Cardiac muscle cell (in vitro differentiated cells and primary cell): ENCODE measurements at places on chromosomes 12 and 14. TPM values are rescaled to one million over a fixed set of nuclear protein-coding genes. Genes with fewer than 3 reads are reported as not detected.
A peak's percentile ranks its signal among the peaks of the same experiment; 100 is the strongest.

GRCh38 chr12:30135776-30136175, 352.0 kb upstream of the TMTC1 start:
- no peak for DNase-seq

DNA sequence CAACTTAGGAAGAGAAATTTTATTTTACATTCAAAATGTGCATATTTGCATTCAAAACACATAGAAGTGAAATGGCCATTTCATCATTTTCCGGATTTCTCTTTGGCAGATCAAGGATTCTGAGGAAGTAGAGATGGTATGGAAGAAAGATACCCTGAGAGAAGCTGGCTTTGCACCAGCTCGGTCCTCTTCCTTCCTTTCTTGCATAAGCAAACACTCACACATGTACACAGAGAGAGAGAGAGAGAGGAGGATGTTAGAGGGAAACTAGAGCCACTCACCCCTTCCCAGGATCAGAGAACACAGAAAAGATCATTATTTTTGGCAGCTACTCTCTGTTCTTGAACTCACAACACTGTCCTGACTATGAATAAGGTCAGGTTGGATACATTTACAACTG, 15.6 kb upstream of the PLEKHD1 start:
- no peak for DNase-seq

GRCh38 chr12:64669270-64669842, 59.1 kb downstream of the RASSF3 start:
- DNase-seq: peak; percentile 62

DNA sequence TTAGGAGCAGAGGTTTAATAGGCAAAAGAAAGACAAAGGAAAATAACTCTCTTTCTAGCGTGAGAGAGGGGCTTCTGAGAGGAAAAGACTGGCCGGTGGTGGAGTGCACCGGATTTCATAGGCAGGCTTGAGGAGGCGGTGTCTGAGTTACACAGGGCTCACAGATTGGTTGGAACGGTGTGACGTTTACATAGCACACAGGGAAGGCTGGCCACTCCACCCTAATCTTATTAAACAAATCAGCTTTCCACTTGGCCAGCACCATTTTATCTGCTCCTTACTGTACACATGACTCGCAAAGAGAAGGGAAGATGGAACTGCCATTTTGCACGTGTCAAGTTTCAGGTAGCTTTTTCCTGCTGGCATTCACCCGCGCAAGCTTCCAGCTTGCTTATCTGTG, 587.7 kb downstream of the RPL10L start:
- DNase-seq: no peak

The OR6C2 gene
- not detected in 2 replicates for polyA plus RNA-seq

The P2RX2 gene
- polyA plus RNA-seq: not detected in 2 replicates

The SELPLG gene
- polyA plus RNA-seq: 2.7 and 3.5 TPM in 2 replicates

GRCh38 chr12:7369274-7369729, 65.4 kb downstream of the ACSM4 start:
- no peak for DNase-seq

The PDE3A gene
- polyA plus RNA-seq: 1.3 and 1.8 TPM in 2 replicates

- no peak for DNase-seq
Measured at GRCh38 chr12:24307716-24308335, 358.4 kb upstream of the SOX5 start.

The B4GALNT1 gene
- 0.29 TPM in 1 of 2 replicates, not detected in the other for polyA plus RNA-seq

- DNase-seq: no peak
Measured at GRCh38 chr14:41313196-41313595, 293.5 kb upstream of the LRFN5 start.

DNA sequence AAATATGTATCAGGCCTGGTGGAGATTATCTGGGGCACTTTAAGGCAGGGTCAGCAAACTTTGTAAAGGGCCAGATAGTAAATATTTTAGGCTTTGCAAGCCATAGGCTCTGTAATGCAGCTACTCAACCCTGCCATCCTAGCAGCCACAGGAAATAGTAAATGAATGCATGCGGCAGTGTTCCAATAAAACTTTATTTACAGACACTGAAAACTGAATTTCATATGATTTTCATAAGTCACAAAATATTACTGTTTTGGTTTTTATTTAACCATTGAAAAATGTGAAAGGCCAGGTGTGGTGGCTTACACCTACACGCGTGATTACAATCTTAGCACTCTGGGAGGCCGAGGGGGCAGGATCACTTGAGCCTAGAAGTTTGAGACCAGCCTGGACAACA, 3.2 kb upstream of the CAMKK2 start:
- DNase-seq: no peak

DNA sequence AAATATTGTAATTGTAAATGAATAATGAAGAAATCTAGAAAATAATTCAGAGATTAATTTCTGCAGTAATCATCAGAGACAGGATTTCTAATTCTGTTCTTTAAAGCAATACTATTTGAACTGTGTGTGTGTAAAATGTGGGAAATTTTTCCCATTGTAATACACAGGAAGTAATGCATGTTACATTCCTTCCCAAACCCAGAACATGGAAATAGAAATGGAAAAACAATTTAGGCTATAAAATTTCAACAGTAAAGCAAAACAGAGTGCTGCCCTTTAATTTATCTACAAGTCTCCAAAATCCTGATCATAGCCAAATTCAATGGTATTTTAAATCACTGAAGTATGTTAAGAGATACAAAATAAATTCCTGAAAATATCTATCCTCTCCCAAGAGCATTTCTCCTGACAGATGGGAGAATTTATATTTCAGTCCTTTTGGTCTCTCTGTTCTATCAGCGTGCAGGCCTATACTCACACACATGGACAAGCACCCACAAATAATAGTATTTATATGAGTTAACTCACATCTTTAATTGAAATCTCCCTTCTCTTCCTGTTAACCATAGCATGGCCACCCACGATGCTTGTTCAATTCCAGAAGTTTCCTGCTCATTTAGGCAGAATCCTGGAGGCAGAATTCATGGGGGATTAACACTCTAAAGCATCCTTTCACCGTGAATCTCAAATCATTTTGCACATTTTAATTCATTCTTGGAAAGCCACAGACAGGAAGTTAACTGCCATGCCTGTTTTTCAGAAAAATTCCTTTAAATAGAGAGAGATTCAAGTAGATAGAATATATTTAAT, 1465.4 kb upstream of the FLRT2 start:
- DNase-seq: no peak

GRCh38 chr12:119283310-119283709, 51.2 kb upstream of the CCDC60 start:
- DNase-seq: no peak

- DNase-seq: no peak
Measured at GRCh38 chr14:70156592-70156991, 32.2 kb downstream of the SLC8A3 start.

- no peak for DNase-seq
Measured at GRCh38 chr12:88866881-88867280, 286.6 kb upstream of the KITLG start.

The C14orf39 gene
- 1.5 and 4.2 TPM in 2 replicates for polyA plus RNA-seq

The WBP11 gene
- 67.7 and 80.8 TPM in 2 replicates for polyA plus RNA-seq

GRCh38 chr14:100781952-100782351, 44.0 kb upstream of the MEG3 start:
- no peak for DNase-seq

DNA sequence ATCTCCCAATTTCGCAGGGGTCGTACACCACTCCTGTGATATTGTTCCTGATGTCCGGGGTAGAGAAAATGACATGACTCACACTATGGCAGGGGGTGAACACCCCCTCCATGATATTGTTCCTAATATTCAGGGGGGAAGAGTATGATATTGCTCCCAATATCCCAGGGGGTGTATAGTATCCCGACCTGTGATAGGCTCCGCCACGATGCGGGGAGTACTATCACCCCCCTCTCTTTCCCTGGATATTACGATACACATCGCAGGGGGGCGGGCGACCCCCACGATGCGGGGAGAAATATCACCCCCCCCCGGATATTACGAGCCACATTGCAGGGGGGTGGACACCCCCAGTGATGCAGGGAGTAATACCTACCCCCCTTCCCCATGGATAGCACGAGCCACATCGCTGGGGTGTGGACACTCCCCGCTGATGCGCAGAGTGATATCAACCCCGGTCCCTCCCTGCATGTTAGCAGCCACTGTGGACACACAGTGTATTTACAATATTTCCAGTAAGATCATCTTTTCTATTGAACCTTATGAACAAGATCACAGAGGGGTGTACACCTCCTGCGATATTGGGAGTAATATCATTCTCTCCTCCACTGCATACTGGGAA, 17.7 kb downstream of the SMIM41 start:
- no peak for DNase-seq

The SSPN gene
- 1.4 and 3.5 TPM in 2 replicates for polyA plus RNA-seq

- DNase-seq: no peak
Measured at GRCh38 chr12:66573605-66574004, 105.3 kb downstream of the GRIP1 start.

GRCh38 chr12:23204933-23205778, 580.2 kb downstream of the ETNK1 start:
- DNase-seq: peak; percentile 81

DNA sequence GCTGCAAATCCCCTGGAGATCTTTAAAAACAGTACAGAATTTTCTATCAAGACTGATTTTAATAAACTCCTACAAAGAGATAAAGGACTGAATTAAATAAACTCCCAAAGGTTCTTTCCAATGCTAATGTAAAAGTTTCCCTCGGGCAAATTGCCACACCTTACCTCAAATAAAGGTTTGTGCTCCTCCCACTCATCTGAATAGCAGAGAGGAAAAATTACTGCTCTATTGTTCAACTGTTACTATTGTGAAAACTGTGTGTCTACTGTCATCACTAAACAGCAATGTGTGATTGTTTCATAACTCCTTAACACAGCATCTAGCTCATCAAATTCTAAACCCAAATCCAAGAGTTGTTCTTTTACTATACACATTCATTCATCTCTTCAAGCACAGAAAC, 3.2 kb downstream of the SPTLC2 start:
- DNase-seq: no peak
